ENCODE measurements at places on chromosomes 4 and X.

GRCh38 chr4:40587826-40588225 is 41.8 kb downstream of the RBM47 start:
- DNase-seq, result peak; percentile 53

GRCh38 chr4:39998659-39999345 is 21.1 kb upstream of the PDS5A start:
- no peak for DNase-seq

GRCh38 chr4:77930876-77931275 is 68.2 kb downstream of the MRPL1 start:
- no peak for DNase-seq

GRCh38 chrX:1389181-1389992 is 2.5 kb downstream of the SLC25A6 start:
- no peak for DNase-seq

- DNase-seq, result no peak
Measured at GRCh38 chrX:96713303-96713702, 28.7 kb downstream of the DIAPH2 start.

DNA sequence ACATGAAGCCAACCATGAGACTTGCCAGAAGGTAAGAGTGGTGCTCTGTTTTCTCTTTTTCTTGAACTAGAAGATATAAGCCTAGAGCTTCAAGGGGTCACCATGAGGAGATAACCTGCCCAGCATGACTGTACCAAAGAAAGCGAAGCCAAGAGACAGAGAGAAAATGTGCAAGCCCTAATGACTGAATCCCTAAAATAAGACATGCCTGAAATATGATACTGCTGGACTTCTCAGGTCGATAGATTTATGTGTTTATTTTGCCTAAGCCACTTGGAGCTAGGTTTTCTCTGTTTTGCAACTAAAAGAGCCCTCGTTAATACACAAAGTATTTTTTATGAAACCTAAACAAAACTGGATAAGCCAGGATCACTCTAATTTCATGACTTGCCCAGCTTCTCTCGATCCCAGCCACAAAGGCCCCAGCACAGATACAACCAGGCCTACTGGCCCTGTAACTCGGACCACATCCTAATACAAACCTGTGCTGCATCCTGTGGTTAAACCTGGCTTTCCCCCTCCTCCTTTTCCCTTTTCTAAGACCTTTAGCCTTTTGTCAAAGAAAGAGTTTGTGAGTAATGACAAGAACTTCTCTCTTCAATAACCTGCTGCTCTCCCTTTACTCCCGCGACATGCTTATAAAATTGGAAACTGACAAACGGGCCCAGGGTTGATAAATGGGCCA is 185.8 kb downstream of the APBB2 start:
- DNase-seq, result no peak

DNA sequence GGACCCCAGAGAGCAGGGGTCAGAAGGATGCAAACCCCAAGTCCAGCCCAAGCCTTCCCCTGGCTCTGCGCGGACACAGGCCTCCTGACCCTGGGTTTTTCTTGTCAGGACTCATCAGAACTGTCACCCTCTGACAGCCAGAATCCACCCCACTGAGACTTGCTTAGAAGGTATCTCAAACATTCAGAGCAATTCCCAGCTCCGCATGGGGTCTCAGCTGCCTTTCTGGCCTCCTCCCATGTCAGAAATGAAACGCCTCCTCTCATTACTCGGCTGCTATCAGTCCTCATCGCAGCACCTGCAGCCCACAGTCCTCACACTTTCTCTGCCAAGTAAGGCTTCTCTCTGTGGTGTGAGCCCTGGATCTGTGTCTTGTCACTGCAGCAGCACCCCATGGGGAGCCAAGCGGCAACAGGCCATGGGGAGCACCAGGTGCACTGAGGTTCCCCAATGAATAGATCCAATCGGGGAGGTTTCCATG is 97.8 kb downstream of the WFS1 start:
- no peak for DNase-seq

- DNase-seq, result no peak
Measured at GRCh38 chr4:185304944-185305690, 90.6 kb downstream of the LRP2BP start.
